ENCODE measurements at places on chromosomes 12 and 14.

- DNase-seq, result no peak
Measured at GRCh38 chr12:111519937-111520336, 79.2 kb downstream of the ATXN2 start.

GRCh38 chr12:102093319-102093718 lies 26.6 kb downstream of the NUP37 start:
- DNase-seq, result no peak

- no peak for DNase-seq
Measured at GRCh38 chr12:10339053-10339840, 31.6 kb downstream of the KLRD1 start.

- DNase-seq, result no peak
Measured at GRCh38 chr12:32541754-32542374, 137.2 kb upstream of the DNM1L start.

DNA sequence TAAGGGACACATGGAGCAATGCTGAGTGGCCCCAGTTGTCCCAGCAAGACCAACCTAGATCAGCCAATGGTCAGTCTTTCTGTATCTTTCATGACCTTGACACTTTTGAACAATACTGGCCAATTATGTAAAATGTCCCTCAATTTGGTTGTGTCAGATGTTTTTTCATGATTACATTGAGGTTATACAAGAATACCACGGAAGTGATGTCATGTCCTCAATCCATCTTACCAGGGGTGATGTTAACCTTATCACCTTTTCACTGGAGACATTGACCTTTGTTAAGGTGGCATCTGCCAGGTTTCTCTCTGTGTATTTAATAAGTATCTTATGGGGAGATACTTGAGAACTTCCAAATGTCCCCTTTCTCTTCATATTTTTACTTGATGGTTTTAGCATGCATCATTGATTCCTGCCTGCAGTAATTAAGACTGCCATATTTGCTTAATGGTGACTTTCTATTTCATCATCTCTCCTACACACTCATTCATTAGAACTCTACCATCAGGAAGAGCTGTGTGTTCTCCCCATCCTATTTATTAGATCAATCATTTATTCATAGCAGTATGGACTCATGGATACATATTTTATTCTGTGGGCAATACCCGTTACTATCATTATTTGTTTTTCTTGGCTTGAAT lies 64.7 kb upstream of the RFLNA start:
- no peak for DNase-seq

DNA sequence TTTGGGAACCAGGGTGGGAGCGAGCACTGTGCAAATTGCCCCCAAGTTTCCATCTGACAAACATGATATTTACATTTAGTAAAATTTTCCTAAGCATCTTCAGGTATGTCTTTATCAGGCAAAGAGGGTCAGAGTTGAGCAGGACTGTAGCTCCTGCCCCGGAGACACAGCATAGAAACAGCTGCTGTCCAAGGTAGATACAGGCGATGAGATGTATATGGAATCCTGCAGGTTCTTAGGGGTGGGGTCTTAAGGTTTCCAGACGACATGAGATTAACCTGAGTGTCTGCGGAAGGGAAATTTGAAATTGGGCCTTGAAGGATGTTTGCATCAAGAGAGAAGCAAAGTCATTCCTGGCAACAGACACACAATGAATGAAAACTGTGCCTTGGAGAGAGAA lies 998.8 kb downstream of the AACS start:
- no peak for DNase-seq

GRCh38 chr12:125919856-125920470 lies 854.7 kb downstream of the AACS start:
- DNase-seq, result no peak

DNA sequence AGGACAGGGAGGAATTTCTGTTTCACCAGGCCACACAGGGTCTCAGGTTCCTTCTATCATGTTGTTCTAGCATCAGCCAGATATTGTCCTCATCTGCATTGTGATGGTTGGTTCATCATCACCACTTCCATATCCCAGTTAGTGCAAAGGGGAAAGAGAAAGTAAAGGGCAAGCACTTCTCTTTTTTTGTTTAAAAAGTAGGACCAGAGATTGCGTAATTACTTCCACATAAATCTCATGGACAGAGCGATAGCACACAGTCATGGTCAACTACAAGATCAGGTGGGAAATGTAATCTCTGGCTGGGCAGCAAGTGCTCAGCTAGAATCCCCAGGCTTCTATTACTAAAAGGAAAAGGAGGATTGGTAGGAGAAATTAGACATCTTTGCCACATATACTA lies 155.1 kb downstream of the KIF21A start:
- no peak for DNase-seq

DNA sequence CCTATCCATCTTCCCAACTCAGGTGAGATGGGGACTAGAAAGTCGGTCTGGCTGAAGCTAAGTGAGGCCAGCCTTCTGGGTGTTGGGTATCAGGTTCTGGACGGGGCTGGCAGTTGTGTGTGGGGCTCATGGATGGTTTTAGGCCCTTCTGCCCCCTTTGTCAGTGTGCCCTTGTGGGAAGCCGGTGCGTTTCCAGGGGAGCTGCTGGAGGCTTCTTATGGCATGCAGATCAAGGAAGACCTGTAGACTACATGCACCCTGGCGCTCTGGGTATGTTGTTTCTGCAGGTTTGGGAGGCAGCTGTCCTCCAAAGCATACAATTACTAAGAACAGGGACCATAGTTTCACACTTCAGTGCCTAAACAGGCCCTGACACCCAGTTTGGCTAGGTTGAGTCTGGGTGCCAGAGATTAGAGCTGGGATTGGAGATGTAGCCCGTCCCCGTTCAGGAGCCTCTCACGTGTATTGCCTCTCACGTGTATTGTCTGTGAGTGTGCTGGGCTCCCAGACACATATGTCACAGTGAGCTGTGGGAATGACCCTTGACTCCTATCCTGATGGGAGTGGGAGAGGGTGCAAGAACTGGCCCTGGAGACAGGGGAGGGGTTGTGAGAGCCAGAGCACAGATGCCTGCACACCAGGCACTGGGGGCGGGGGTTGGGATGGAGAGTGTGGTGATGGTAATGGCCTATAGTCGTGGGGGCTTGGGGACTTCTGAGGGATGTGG lies 84.4 kb downstream of the SLC25A47 start:
- DNase-seq, result no peak

- no peak for DNase-seq
Measured at GRCh38 chr14:74427651-74428050, 1.6 kb upstream of the SYNDIG1L start.

DNA sequence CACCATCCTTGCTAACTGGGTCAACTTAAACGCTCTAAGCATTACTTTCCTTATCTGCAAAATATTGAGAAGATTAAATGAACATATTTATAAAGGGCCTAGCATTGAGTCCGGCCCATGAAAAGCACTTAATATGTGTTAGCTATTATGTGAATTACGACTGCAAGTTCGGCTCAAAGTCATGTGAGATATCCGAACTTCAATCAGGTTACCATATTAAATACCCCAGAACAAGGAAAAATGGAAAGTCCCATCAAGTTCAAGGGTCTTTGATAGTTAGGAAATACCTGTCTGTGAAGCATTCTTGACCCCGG lies 487 bp upstream of the NRDE2 start:
- DNase-seq, result no peak

- DNase-seq, result no peak
Measured at GRCh38 chr14:28059254-28059653, 707.3 kb upstream of the FOXG1 start.

DNA sequence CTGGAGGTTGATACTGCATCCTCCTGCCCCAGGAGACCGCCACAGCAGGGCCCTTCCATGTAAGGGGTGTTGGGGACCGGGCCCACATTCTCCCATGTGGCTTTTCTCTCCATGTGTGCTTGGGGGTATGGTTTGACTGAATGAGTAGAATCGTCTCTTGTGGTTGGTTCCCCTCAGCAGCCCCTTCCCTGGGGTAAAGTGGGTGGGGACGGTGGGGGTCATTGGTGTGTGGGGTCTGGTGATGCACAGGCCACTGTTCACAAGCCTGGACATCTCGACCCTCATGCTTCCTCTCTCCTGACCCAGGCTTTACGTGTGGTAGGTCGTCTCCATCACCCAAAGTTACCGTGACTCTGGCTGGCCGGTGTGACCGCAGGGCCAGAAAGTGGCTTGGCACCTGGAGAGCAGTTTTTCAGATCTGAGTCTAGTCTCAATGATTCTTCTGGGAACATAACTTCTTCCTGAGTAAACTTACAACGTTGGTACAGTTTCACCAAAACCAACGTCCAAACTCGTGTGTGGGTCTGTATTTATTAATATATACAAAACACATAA lies 17.7 kb downstream of the DCAF4 start:
- no peak for DNase-seq

GRCh38 chr12:53618275-53618674 lies 7.9 kb downstream of the ATF7 start:
- DNase-seq, result no peak

DNA sequence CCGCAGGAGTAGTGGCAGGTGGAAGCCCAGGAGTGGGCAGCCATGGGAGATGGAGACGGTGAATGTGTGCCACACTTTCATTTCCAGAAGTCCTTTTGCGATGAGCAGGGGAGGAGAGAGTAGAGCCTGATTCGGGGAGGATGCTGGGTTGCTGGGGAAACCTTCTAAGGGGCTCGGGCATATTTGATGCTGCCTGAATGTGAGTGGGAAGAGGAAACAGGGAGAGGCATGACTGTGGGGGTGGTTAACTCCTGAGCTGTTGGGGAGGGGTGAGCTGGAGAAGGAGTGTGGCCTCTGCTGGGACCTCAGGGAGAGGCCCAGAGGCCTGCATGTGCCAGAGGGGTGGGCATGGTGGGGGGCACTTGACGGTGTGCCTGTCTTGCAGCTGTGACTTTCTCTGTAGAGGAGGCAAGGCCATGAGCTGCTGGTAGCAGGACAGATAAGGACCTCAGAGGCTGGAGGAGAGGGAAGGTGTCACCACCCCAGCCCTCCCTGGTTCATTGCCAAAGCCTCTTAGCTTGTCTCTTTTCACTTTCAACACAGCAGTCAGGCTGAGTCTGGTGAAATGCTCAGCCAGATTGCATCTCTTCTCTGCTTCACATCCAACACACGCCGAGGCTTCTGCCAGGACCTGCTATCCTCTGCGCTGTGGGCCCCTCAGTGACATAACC lies 11.4 kb downstream of the GLT1D1 start:
- DNase-seq, result no peak

- no peak for DNase-seq
Measured at GRCh38 chr14:24411443-24412389, 12.9 kb downstream of the NYNRIN start.

DNA sequence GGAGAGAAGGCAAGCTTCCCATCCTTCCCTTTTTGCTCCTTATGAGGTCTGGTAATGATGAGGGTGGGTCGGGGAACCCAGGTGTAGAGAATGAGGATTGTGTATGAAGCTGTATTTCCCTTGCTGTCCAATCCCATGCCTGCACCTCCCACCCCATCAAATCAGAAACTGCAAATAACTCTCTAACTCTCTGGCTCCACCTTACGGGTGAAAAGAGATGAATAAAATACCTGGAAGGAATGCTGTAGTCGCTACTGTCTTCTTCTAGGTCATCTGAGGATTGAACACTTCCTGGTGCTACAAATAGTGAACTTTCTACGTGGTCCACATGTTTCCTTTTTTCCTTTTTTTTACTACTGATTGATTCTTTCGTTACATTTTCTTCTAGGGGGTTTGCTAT lies 38.9 kb upstream of the DICER1 start:
- no peak for DNase-seq

GRCh38 chr12:53561590-53561953 lies 54.3 kb upstream of the NPFF start:
- DNase-seq, result no peak

DNA sequence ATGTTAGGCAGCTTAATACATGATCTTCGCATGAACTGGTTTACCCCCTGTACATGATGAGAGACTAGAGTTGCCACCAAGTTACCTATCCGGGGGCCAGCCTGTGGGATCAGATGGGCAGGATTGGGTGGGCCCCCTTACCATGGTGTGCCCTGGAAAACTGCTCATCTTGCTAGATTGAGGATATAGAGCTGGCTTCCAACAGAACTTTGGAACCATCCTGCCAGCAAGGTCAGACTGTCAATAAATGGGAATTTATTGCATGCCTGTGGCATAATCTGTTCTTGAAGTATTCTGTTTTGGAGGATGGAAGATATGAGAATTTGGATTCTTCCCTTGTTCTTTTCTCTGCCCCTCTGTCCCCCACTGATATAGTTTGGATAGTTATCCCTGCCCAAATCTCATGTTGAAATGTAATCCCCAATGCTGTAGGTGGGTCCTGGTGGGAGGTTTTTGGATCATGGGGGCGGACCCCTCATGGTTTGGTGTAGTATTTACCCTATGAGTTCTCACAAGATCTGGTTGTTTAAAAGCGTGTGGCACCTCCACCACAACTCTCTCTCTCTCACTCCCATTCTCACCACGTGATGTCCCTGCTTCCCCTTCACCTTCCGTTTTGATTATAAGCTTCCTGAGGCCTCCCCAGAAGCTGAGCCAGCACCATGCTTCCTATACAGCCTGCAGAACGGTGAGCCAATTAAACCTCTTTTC lies 3.7 kb upstream of the TM9SF1 start:
- no peak for DNase-seq

DNA sequence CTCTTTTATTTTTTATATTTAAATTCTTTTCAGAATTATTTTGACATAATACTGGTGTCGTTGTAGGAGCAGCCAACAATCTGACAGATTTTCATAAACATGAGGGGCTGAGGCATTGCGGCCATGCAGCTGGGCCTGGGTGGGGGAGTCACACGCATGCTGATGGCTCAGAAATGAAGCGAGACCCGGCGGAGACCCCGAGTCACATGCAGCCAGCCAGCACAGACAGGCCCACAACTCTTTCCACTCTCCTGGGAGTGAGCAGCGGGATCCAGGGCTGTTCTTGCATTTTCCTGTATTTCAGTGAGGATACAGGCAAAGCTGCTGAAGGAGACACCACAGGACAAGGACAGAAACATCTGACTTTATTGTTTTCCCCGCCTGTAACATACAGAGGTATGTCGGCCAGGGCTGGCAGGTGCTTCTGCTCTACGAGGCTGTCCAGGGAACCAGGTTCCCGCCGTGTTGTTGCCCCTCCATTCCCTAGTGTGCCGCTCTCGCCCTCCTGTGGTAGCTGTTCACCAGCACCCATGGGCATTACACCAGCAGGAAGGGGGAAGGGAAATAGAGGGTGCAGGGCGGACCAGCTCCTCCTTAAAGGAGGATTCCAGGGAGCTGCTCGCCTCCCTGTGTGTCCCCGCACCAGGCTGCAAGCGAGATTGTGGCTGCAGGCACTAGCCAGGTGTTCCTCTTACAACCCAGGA lies 30.5 kb downstream of the FZD10 start:
- no peak for DNase-seq

DNA sequence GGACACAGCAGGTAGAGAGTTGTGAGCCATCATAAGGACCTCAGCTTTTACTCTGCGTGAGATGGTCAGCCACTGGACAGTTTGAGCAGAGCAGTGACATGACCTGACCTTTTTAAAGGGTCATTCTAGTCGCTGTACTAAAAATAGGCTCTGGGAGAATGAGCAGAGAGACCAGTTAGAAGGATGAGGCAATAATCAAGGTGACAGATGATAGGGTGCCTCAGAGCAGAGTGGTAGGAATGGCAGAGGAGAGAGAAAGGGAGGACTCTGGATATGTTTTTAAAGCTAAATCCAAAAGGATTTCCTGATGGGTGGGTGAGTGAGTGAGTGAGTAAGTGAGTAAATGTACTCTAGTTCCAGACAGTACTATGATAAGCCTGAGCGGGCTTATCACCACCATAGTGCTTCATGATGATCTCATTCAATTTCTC lies 83.6 kb upstream of the ARHGAP5 start:
- DNase-seq, result no peak

Data from activated CD8-positive, alpha-beta memory T cell treated with anti-CD3 and anti-CD28 coated beads for 4 hours (primary cell).